ENCODE measurements at places on chromosomes 4 and X.

DNA sequence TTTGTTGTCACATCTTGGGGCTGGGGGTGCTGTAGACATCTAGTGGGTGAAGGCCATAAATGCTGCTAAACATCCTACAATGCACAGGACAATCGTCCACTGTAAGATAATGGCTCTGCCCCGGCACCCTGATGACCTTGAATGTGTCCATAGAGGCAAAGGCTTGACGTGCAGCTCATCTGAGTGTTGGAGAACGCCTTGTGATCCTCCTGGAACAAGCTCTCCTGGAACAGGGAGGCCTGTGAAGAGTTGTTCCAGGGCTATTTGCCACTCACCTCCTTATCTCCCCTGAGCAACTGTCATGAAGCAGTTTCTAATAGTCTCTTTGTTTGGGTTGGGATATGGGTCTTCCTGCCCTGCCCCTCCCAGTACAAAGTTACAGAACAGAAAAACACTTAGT lies 15.2 kb upstream of the PCYT1B start:
- DNase-seq = no peak

DNA sequence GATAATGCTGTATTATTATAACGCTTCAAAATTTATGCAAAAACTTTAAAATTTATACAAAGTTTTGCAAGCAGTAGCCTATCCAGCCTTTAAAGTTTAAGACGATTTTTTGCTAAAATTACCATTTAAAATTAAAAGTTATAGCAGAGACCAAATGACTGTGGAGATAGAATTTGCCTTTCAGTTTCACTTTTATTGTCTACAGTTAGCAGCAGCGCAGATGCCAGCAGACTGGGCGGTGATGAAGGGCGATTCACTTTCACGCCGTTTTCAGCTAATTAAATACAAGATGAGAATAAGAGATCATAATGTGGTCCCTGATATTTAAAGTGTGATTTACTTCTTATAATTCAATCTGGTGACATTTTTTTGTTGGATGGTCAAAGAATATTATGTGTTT lies 1381.5 kb upstream of the ADGRL3 start:
- DNase-seq = no peak

DNA sequence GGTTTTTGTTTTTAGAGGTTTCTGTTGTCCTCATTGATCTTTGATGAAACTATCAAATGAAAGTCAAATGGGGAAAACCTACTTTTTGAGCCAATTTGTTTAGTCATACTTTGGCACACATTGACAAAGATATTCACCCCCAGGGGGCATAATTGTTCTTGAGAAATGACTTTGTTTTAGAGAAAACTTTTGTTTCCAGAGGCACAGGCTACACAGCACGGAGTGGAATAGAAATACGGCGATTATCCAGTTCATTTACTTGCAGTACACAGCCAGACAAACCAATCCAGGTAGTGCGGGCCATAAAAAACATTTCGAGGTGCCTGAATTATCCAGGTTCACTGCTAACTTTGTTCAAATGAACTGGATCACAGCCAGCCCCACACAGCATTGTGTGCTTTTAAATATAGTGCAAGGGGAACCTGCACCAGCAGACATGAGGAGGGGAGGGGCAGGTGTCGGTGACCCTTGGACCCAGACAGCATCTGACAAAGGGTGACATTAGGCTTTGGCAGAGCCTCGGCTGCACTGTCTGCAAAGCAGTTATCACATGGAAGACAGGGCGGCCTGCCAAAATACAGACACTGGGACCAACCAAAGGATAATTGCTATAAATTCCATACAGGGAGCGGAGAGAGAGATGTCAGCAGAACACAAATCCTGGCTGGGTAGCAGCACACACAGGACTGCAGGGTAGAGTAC lies 179.6 kb upstream of the NOCT start:
- DNase-seq = no peak

DNA sequence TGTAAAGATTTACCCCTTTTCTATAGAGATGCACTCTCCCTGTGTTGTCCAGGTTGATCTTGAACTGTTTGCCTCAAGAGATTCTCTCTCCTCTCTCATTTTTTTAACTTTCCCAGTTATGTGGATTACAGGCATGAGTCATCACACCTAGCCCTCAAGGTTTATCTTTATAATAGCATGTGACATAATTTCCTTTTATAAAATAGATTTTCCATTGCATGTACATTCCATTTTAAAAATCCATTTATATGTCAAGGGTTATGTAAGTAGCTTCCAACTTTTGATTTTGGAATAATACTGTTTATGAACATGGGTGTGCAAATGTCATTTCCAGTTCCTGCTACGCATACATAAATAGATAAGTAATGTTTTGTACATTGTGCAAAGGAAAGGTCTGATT lies 20.6 kb downstream of the ZNF721 start:
- DNase-seq = no peak

GRCh38 chr4:173247321-173247720 lies 78.7 kb downstream of the GALNT7 start:
- DNase-seq = no peak

DNA sequence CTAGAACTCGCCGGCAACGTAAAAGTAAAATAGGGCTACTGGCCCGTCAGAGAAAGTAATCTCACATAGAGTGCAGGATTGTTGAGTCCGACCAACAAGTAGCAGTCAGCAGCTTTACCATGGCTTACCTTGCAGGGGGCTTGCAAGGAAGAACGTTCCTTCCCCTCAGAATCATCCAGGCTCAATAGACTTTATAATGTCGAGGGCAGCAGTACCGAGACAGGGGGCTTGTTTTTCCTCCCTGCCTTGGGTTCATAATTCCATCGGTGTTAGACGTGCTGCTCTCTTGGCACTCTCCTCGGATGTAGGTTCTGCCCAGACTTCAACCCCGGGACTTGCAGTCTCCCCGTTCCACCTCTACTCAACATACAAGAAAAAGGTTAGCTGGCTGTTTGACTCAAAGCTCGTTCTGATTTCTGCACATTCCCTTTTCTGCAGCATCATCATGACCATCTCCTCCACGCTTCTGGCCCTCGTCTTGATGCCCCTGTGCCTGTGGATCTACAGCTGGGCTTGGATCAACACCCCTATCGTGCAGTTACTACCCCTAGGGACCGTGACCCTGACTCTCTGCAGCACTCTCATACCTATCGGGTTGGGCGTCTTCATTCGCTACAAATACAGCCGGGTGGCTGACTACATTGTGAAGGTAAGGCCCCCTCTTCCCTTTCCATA lies 1.5 kb downstream of the SLC10A4 start:
- no peak for DNase-seq

DNA sequence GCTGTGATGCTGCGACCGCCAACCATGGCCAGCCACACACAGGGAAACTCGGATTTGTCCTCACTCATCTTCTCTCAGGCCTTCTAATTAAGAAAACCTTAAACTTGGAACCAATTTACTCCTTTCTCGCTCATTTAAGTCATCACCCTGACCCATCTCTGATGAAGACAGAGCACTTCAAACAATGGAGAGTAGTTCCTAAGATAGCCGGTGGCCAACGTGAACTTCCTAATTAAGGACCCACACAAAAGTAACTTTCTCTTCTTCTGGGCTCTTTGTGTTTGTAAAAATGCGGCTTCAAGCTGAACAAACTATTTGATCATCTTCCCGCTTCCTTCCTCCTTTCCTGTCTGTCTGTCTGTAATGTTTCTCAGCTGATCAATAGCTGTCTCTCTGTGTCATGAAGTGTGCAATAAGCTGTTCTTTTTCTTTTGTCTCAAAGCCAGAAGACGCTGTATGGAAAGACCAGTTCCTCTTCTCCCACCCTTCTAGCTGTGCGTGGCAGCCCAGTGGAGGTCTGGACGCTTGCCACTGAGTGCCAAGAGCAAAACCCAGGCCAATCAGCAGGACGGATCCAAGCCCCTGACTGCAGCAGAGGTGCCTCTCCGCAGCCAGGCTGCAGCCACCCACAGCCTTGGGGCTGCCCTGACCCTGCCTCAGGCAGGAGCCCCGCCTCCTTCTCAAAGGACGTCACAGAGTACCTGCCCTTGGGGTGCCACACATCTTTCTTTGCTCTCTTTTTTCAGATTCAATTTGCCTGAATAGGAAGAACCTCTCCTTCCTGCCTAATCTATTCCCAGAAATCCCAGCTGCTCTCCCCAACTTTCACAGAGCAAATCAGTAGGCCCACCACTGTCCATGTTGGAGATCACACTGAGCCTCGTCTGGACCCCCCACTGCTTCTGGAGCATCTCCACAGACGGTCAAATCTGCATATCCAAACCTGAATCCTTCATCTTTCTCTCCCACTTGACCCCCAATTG lies 59.3 kb downstream of the MAML3 start:
- no peak for DNase-seq

GRCh38 chr4:39178706-39179105 lies 3.6 kb upstream of the WDR19 start:
- no peak for DNase-seq

DNA sequence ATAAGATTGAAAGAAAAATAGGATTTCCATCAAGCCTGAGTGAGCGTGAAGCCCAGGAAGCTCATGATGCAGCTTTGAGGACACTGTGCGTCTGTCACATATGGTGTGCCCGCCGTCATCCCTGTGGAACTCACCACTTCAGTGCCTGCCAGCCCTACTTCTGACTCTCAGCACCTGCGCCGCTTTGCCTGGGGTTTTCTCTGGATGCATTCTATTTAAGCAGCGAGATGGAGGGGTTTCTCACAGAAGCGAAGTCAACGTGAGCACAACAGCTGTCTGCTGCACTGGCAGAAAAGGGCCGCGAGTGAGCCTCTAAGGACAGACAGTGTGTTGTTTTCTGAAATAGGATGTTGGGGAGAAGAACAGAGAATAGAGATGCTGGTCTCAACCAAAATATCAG lies 6.2 kb upstream of the TMEM128 start:
- DNase-seq = no peak

DNA sequence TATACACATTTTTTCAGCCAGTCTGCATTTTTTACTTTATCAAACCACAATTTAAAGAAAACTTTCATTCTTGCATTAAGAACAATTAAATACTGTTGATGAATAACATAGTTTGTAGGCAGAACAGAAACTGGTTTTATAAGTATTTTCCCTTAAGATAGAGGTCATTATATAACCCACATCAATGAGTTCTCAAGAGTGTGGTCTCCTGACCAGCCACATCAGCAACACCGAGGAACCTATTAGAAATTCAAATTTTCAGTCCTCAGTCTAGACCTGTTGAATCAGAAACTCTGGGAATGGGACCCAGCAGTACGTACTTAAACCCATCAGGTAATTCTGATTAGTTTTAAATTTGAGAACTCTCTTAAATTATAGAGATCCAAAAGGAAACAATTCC lies 299.6 kb upstream of the ARSJ start:
- DNase-seq = no peak

GRCh38 chrX:109472939-109473735 lies 8.7 kb downstream of the GUCY2F start:
- no peak for DNase-seq

DNA sequence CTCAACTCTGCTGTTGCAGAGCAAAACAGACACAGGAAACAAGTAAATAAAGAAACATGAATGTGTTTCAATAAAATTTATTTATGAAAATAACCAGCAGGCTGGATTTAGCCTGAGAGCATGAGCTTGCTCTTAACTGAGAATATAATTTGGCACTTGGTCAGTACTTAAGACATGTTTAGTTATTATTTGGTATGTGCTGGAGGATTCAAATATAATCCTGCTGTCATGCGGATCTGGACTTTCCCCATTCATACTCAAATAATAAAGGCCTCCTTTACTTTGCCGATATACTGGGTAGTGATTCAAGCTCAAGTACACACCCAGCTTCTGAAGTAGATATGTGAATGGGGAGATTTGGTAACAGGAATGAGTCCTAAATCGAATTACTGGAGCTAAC lies 465.5 kb upstream of the HS3ST1 start:
- DNase-seq = no peak

DNA sequence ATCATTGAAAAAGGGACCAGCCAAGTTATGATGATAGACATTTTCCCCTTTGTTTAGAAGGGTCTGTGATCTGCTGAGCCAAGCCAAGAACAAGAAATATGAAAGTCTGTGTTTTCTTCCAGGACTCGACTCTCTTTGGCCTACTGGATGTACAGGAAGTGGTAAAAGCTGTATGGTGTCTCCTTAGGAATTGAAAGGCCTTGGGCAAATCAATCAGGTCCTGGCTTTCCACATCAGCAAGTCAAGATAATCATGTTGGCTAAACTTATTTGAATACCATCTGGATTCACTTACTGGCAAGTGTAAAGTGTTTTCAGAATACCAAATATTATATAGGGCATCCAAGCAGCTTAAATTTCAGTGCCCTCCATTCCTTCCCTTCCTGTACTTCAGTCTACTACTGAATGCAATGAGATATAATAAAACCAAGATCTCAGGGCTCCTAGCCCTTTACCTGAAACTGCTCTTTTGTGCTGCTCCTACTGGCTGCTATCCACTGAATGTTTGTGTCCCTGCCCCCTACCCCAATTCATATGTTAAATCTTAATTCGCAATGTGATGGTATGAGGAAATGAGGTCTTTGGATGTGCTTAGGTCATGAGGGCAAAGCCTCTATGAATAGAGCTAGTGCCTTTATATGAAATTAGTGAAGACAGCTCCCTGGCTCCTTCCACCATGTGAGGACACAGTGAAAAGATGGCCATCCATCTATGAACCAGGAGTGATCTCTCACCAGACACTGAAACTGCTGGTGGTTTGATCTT lies 578.0 kb downstream of the SPRY1 start:
- no peak for DNase-seq

DNA sequence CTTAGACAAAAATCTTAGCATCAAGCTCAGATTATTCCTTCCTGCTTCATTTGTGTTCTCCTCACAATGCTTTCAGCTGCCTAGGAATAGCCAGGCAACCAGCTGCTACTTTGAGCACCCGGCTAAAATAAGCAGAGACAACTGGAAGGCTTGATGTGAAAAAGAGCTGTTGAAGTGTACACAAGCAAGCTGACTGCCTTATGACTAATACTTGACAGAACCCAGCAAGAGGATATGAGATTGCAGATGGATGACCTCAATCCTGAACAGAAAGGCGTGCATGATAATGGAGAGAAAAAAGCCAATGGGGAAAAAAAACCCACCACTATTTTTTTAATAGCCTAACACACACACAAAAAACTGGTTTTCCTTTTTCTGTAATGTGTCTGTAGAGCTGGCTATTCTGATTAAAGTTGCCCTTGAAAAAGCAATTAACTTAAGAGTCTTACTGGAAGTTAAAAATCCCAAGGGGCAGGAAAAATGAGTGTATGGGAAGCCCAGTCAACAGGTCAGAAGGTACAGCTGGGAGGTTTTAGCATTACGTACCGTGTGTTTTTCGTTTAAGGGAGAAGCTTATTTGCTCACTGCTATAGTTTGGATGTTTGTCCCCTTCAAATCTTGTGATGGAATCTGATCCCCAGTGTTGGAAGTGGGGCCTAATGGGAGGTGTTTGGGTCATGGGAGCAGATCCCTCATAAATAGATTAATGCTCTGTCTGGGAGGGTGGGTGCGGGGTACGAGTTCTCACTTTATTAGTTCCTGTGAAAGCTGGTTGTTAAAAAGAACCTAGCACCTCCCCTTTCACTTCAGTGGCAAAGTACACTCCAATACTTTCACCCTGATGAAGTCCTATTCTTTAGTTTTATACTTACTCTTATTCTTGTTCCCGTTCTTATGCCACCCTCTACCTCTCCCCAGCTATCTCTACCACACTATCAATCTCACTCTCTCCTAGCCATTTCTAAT lies 37.1 kb upstream of the HERC6 start:
- DNase-seq = peak; percentile 8

Data from NCI-H187 treated with DMSO at 0.1 percent for 48 hours (cell line).